Esophagus squamous epithelium (tissue), 5 donors: ENCODE measurements at places on chromosomes 7 and 10. TPM values are rescaled to one million over a fixed set of nuclear protein-coding genes. Genes with fewer than 3 reads are reported as not detected.

CYP26C1 gene
- total RNA-seq: not detected

CDCA7L gene
- 16.2 TPM for total RNA-seq

GARIN1A gene
- 0.35 TPM for total RNA-seq

IL15RA gene
- 7.1 TPM for total RNA-seq

PPP1R17 gene
- not detected for total RNA-seq

FEZF1 gene
- not detected for total RNA-seq

ITGA8 gene
- 1.0 TPM for total RNA-seq

SLC16A12 gene
- 0.23 TPM for total RNA-seq

VDAC2 gene
- 277 TPM for total RNA-seq

CHST3 gene
- 9.6 TPM for total RNA-seq

TAS2R41 gene
- not detected for total RNA-seq

ZMIZ1 gene
- total RNA-seq: 79.5 TPM

LCOR gene
- total RNA-seq: 112 TPM

SOSTDC1 gene
- total RNA-seq: 2.8 TPM

CPA2 gene
- not detected for total RNA-seq

TMEM176A gene
- 18.1 TPM for total RNA-seq

FAM24B gene
- not detected for total RNA-seq

AGFG2 gene
- total RNA-seq: 30.1 TPM
